Stimulated activated CD8-positive, alpha-beta memory T cell treated with anti-CD3 and anti-CD28 coated beads, Interleukin-7, amount 100 ng/mL, for 24 hours (primary cell): ENCODE measurements at places on chromosomes 7 and 10.

GRCh38 chr10:124588736-124589490, 127.3 kb downstream of the LHPP start:
- DNase-seq = no peak

DNA sequence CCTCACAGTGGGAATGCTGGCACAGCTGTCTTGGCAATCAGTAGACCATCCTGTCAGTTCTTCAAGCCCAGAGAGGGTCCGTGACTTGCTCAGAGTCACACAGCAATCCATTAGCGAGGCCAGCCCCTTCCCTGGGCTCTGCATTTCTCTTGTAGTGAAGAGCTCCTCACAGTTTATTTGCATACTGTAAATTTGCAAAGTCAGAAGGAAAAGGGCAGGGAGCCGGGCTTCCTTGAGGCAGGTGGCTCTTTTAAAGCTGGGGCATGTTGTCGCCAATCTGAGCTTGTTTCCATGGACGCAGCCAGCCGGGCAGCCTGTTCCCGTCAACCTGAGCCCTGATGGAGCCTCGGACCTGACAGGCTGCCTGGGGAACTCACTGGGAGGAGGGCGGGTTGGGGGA, 123.4 kb downstream of the CUX1 start:
- DNase-seq = no peak

- DNase-seq = no peak
Observed at GRCh38 chr10:113666682-113667252, 2.9 kb upstream of the NRAP start.

DNA sequence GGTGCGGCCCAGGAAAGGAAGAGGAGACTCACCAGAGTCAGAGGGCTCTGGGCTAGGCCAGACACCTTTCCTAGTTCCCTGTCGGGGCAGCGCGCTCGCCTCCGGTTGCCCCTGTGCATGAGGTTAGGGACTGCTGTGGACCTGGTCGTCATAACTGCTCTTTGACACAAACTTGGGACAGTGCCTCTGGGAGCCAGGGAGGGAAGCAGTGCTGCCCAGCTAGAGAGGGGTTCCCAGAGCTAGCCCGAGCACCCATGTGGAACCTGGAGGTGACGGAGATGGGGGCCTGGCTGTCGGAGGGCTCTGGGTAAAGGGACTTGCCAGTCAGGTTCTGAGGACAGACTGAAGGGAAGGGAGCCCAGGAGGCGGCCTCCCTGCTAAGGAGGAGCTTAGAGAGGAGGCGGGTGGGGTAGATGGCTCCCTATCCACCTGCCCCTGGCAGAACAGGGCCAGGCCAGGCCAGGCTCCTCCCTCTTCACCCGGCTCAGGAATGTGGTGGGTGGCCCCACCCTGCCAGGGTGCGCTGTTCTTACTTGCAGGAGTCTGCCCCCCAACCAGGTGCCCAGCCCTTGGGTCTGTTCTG, 29.7 kb downstream of the AGAP3 start:
- no peak for DNase-seq

- DNase-seq = no peak
Observed at GRCh38 chr7:43906331-43907010, at the start of gene URGCP. TSS of gene URGCP (minus strand) at chr7:43906596. CDS start at chr7:43906575, 21 bp downstream.

GRCh38 chr7:101804088-101804963, 13.1 kb upstream of the CUX1 start:
- DNase-seq = no peak
